Tibial nerve (tissue), 4 donors: ENCODE measurements at places on chromosomes 3 and 15.

DNA sequence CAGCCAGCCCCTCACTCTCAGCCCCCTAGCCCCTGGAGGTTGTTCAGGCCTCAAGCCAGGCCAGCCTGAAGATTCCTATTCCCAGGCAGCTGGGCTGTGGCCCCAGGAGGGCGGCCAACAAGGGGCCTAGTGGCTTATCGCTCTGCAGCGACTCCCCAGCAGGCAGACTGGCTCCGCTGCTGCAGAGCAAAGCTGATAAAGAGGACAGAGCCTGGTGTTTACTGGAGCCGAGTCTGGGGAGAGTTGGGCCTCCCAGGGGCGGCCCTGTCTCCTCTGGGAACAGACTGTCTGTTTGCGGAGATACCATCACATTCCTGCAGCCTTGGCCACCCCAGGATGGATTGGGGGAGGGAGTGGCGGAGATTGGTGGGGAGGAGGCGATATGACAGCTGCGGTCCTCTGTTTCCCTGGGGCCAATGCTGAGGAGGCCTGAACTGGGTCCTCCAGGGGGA is 22.4 kb upstream of the SMAD6 start:
- H3K4me1 ChIP-seq: no peaks in the 10 kb centered on the region
- no peaks in the 10 kb centered on the region for H3K36me3 ChIP-seq
- no peak overlapping the region for H3K27ac ChIP-seq

- DNase-seq: no peak
- no peaks in the 10 kb centered on the region for H3K27me3 ChIP-seq
- H3K36me3 ChIP-seq: no peaks in the 10 kb centered on the region
- no peak overlapping the region for H3K4me3 ChIP-seq
These were observed 1.7 kb downstream of the TLR9 start for GRCh38 chr3:52223449-52224408.

DNA sequence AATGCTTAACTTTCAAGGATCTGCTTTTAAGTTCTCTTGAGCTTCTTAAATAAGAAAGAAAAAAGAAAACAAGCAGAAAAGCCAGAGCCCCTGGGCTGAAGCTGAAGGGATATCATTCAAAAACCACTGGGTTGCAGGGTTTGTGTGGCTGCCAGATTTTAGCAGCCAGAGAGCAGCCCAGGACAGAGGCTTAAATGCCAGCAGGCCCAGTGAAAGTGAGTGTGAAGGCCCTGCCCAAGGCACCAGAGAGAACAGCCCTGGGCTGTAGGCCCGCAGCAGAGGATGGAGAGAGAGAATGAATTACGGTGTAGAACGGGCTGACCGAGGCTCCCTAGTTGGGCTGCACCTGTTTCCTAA is 106.3 kb upstream of the BOC start:
- no peak overlapping the region for H3K4me3 ChIP-seq
- no peaks in the 10 kb centered on the region for H3K27me3 ChIP-seq
- H3K36me3 ChIP-seq: no peaks in the 10 kb centered on the region
- no peak overlapping the region for H3K27ac ChIP-seq
- H3K4me1 ChIP-seq: peaks cover 16% of the 10 kb centered on the region
- no peak for DNase-seq

- H3K27me3 ChIP-seq: no peaks in the 10 kb centered on the region
- no peak overlapping the region for H3K27ac ChIP-seq
- H3K4me1 ChIP-seq: peaks cover 5% of the 10 kb centered on the region
- no peak overlapping the region for H3K4me3 ChIP-seq
These were observed 4.6 kb upstream of the SKIL start for GRCh38 chr3:170352936-170353335.

DNA sequence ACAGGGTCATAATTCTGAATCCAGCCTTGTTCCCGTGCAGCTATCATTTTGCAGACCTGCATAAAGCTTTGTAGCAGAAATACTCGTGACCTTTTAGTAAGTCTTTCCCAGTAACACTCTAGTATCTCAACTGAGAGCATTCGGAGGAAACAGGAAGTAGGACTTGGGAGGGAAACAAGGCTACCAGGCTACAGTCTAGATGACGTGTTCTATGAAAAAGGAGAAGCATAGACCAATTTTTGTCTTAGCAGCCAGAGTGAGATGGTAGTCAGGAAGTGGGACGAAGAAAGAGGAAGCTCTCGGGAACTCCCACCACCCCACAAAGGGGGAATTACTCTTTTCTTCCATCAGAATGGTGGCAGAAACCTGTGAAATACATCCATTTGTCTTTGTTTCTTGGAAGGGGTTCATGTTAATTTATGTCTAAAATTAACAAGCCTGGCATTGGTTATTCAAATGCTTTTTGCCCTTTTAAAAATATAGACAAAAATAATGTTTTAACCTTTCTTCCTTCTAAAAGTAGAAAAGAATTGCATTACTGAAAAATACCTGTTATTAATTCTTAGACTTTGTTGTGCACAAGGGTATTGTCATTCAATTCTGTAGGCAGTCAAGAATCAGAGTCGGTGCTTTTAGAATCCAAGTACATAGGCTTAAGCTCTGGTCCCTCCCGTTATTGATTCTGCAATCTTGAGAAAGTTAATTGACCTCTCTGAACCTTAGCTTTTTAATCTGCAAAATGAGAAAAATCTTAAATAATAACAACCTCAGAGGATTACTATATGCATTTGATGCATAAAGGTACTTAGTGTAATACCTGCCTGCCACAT is 1.6 kb upstream of the SUCNR1 start:
- no peak for DNase-seq
- H3K27me3 ChIP-seq: no peaks in the 10 kb centered on the region
- H3K36me3 ChIP-seq: no peaks in the 10 kb centered on the region
- H3K4me1 ChIP-seq: no peaks in the 10 kb centered on the region

DNA sequence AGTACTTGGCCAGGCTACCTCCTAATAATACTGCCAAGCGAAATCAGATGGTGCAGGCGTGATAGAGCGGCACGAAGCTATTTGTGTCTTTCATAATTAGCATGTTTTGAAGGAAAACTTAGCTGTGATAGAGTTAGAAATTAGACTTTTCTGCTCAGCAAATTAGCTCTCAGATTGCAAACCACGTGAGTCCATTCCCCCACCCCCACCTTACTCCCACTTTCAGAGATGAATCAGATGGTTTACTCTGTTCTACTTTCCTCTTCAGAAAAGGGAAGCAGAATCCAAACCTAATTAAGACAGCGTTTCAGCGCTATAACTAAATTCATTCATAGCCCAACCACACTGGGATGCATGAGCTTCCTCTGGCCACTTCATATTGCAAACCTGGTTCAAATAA is 214.6 kb downstream of the SLCO3A1 start:
- H3K4me1 ChIP-seq: peaks cover 10% of the 10 kb centered on the region
- no peak overlapping the region for H3K27ac ChIP-seq
- DNase-seq: no peak
- no peaks in the 10 kb centered on the region for H3K27me3 ChIP-seq
- no peak overlapping the region for H3K4me3 ChIP-seq

GRCh38 chr3:116188231-116188785 is 257.0 kb downstream of the LSAMP start:
- no peak overlapping the region for H3K27ac ChIP-seq
- H3K36me3 ChIP-seq: no peaks in the 10 kb centered on the region
- H3K4me3 ChIP-seq: no peak overlapping the region
- no peak for DNase-seq

- H3K4me1 ChIP-seq: no peaks in the 10 kb centered on the region
- no peak overlapping the region for H3K4me3 ChIP-seq
- peaks cover 3% of the 10 kb centered on the region for H3K36me3 ChIP-seq
These were observed 119.4 kb downstream of the NEO1 start for GRCh38 chr15:73171711-73172110.

GRCh38 chr3:36477655-36478054 is 97.4 kb downstream of the STAC start:
- H3K27me3 ChIP-seq: no peaks in the 10 kb centered on the region
- no peak overlapping the region for H3K27ac ChIP-seq
- H3K4me3 ChIP-seq: no peak overlapping the region
- no peaks in the 10 kb centered on the region for H3K4me1 ChIP-seq
- no peaks in the 10 kb centered on the region for H3K36me3 ChIP-seq

DNA sequence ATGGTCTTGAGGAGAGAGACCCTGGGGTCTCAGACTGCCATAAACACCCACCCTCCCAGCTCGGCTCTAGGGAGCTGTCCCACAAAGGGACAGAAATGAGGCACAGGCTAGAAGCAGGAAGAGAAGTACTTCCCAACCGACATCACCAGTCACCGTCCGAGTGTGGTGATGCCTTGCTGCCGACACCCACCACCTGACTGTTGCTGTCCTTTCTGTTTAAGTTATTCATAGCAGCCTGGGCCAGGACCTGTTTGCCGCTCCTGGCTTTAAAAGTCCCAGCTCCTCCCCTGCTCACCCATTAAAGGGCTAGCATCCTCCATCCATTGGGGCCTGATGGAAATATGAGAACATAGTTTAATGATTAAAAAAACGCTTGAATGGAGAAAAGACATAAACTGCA is 13.2 kb upstream of the SPG11 start:
- no peak overlapping the region for H3K4me3 ChIP-seq
- no peaks in the 10 kb centered on the region for H3K27me3 ChIP-seq
- peaks cover 8% of the 10 kb centered on the region for H3K4me1 ChIP-seq
- DNase-seq: no peak
- H3K36me3 ChIP-seq: no peaks in the 10 kb centered on the region

DNA sequence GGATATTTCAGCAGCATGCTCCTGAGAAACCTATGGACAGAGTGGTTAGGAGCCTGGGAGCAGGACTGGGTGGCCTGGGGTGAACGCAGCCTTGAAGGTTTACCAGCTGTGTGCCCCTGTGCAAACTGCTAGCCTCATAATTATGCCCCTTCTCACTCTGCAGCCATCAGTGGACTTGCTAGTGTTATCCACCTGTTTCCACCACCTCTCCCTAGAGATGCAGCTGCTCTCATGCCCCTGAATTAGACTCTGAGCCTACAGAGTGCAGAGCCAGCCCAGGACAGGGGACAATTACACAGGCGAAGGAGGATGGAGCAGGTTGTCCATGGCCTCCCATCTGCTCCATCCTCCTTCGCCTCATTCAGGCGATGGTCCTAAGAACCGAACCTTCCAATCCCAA is 175.9 kb downstream of the ATP10A start:
- no peaks in the 10 kb centered on the region for H3K27me3 ChIP-seq
- no peak for DNase-seq
- peaks cover 30% of the 10 kb centered on the region for H3K4me1 ChIP-seq
- H3K27ac ChIP-seq: no peak overlapping the region
- no peak overlapping the region for H3K4me3 ChIP-seq
- no peaks in the 10 kb centered on the region for H3K36me3 ChIP-seq
